ENCODE measurements at places on chromosomes 3 and 15.

DNA sequence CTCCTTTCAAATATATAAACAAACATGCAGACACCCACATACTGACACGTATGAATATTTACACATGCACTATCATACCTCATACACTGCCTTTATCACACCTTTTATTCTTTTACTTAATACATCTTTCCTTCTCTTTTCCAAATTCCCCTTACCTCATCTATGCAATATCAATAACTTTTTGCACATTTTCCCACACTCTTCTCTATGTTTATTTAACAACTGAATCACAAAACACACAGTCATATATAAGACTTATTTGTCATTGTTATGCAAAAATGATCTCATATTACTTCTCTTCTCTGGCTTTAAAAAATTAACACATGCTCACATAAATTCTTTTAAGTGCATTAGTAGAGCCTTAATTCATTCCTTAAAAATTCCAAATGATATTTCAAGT lies 461.4 kb downstream of the DIPK2A start:
- no peak for DNase-seq

- no peak for DNase-seq
Observed at GRCh38 chr3:101689286-101689685, 2.8 kb upstream of the RPL24 start.

DNA sequence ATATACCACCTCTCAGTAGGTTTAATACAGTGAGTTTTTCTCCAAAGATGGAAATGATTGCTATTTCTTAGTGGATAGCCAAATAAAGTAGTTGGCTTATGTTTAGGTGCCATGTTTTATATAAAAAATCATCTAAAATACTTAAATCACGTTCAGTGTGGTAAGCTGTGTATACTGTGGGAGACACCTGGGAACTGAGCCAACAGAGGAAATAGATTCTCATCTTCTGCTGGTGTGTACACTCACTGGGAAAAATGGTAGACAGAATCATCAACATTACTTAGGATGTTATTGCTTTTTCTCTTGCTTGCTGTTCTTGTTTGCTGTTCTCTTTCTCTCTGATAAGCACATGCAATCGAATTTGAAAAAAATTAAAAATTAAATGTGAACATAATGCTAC lies 112.6 kb upstream of the MB21D2 start:
- no peak for DNase-seq

GRCh38 chr3:175304404-175304803 lies 445.3 kb downstream of the NAALADL2 start:
- no peak for DNase-seq

DNA sequence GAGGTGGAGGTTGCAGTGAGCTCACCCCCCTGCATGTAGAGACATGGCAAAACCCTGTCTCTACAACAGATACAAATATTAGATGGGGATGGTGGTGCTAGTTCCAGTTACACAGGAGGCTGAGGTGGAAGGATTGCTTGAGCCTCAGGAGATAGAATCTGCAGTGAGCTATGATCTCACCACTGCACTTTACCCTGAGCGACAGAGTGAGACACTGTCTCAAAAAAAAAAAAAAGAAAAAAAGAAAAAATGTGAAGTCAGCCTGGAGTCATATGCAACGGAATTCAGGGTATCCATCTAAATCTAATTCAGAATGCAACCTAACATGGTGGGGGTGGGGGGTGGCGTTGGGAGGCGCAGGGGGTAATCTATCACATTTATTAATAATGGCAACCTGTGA lies 37.1 kb upstream of the NR2F2 start:
- DNase-seq, result no peak

- DNase-seq, result no peak
Observed at GRCh38 chr15:90451053-90451850, 63.2 kb downstream of the IQGAP1 start.

DNA sequence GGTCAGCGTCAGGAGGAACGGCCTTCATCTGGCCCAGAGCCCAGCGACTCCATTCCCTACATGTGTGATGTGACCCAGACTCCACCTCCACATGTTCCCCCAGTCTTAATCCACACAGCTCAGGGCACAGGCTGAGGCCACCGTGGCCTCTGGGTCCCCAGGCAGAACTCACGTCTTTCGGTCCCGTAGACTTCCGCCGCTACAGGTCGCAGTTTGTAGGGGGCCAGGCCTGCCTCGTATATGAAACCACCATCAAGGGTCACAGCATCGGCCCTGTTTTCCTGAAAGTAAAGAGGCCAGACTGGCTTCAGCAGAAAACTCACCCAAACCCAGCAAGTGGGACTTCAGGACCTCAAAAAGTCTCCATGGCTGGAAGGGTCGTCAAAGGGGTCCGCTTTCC lies 8.6 kb downstream of the LTF start:
- no peak for DNase-seq

DNA sequence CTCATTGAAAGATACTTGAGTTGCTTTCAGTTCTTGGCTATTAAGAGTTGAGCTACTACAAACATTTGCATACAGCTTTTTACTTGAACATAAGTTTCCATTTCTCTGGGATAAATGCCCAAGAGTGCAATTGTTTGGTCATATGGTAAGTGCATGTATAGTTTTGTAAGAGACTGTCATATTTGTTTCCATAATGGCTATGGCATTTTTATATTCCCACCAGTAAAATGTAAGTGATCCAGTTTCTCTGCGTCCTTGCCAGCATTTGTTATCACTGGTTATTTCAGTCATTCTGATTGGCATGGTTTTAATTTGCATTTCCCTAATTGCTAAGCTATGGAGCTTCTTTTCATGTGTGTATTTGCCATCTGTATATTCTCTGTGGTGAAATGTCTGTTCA lies 22.5 kb downstream of the C3orf80 start:
- no peak for DNase-seq

DNA sequence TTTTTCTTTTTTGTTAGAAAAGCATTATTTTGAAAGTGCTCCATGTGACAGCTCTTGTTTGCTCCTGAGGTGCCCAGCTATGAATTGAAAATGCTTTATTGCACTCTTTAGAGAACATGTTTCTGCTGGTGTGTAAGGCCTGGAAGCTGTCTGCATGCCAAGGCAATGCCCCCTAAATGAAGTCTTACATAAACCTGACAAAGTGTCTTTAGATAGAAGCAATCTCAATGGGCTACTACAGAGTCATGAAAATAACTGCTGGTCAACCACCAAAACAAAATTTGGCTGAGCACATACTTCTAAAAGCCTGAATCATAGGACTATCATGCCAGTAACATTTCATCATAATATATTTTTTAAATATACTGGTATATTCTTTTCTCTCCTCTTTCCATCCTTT lies 178.7 kb downstream of the THRB start:
- no peak for DNase-seq

GRCh38 chr3:13548696-13549622 lies at the start of gene FBLN2:
Gene FBLN2 (plus strand): TSS chr3:13549125. CDS start chr3:13570356, 21,231 bp downstream.
- DNase-seq, result no peak

- DNase-seq, result no peak
Observed at GRCh38 chr3:34582055-34582454, 783.6 kb downstream of the PDCD6IP start.

- no peak for DNase-seq
Observed at GRCh38 chr15:91133511-91133910, 33.5 kb downstream of the SV2B start.

- DNase-seq, result no peak
Observed at GRCh38 chr15:63212050-63213004, 22.9 kb downstream of the RAB8B start.

- DNase-seq, result no peak
Observed at GRCh38 chr15:22939051-22939450, 41.1 kb downstream of the CYFIP1 start.

DNA sequence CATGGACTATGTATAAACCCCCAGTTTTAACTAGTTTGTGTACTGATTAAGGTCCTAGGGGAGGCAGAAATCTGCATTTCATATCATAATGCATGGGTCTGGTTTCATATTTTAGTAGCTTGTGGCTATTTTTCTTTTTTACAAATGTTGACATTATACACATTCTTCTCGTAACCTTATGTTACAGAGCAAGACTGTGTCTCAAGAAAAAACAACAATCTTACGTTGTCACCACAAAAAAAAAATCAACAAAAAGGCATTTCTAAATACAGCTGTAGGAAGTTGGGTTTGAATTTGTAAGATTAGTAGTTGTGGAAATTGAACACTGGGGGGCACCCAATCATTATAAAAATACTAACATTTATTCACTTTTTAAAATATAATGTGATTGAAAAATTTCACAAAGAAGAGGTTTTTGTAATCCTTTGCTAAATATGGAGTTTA lies 17.9 kb downstream of the SERP1 start:
- no peak for DNase-seq

Measured in left colon (tissue), 2 donors.